IPS DF 6.9 (cell line): ENCODE measurements at places on chromosomes 2 and 18.

- no peak for DNase-seq
Observed at GRCh38 chr2:310994-311393, 23.1 kb upstream of the ALKAL2 start.

DNA sequence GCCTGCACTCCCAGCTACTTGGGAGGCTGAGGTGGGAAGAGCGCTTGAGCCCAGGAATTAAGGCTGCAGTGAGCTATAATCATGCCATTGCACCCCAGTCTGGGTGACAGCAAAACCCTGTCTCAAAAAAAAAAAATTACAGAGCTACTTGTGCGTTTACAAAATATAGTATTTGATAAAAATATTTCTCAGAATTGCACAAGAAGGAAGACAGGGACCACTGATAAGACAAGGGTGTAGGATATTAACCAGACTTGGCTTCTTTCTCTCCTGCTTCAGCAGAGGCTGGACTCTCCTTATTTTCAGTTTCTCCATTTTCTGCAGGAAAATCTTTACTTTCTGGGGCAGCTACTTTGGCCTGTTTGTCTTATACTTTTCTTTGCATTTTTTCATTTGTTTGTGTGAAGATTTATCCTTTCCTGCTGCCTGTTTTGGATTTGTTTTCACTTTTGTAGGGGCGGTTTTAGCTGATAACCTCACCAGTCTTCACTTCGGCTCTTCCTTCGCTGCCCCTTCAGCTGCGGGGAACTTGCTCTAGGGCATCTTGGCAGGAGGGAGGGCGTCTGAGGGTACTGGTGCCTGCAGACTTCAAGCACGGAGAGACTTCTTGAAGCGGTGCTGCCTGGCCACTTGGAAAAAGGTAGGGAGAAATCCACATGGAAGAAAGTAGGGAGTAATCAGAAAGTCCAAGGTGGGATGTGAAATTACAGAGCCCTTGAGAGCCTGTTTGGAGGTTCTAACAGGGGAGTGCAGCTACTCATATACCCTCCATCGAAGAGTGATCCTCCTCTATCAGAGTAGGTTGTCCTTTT is 14.9 kb upstream of the ZDBF2 start:
- no peak for DNase-seq

- DNase-seq: no peak
Observed at GRCh38 chr18:34592961-34593382, 117.1 kb upstream of the DTNA start.

GRCh38 chr2:225233234-225233633 is 166.3 kb upstream of the NYAP2 start:
- no peak for DNase-seq

- no peak for DNase-seq
Observed at GRCh38 chr2:9385841-9386240, 37.5 kb downstream of the ITGB1BP1 start.

- peak; percentile 71 for DNase-seq
Observed at GRCh38 chr2:170214309-170214948, 36.5 kb downstream of the MYO3B start.

DNA sequence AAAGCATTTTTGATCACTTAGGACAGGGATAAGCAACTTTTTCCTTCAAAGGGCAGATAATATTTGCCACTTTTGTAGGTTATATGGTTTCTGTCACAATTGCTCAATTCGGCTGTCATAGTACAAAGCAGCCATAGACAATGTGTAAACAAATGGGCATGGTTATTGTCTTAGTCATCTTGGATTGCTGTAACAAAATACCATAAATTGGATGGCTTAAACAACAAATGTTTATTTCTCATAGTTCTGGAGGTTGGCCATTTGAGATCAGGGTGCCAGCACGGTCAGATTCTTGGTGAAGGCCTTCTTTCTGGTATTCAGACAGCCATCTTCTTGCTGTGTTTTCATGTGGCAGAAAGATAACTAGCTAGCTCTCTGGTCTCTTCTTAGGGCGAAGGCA is 91.2 kb downstream of the TAF4B start:
- no peak for DNase-seq

- DNase-seq: no peak
Observed at GRCh38 chr18:46793565-46793964, 36.7 kb upstream of the ST8SIA5 start.

- no peak for DNase-seq
Observed at GRCh38 chr2:134238371-134238770, 15.5 kb upstream of the MGAT5 start.

GRCh38 chr18:11969904-11970835 is 11.1 kb upstream of the IMPA2 start:
- no peak for DNase-seq

DNA sequence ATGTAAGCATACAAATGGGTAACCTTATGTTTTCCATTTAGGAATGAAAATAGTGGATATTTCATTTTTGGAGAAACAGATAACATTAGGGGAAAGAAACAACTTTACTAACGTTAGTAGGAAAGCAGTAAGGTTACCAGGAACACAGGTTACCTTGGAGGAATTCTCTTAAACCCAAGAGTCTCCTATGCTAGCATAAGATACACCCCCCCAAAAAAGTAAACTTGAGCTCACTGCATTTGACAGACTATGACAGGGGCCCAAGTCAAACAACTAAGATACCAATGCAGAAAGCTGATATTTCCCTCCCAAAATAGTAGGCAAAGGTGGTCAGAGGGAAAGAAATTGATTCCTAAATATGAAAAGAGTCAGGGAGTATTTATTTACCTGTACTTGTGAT is 656.9 kb downstream of the DSC3 start:
- DNase-seq: no peak

- DNase-seq: no peak
Observed at GRCh38 chr18:44411976-44412375, 268.7 kb upstream of the SETBP1 start.

DNA sequence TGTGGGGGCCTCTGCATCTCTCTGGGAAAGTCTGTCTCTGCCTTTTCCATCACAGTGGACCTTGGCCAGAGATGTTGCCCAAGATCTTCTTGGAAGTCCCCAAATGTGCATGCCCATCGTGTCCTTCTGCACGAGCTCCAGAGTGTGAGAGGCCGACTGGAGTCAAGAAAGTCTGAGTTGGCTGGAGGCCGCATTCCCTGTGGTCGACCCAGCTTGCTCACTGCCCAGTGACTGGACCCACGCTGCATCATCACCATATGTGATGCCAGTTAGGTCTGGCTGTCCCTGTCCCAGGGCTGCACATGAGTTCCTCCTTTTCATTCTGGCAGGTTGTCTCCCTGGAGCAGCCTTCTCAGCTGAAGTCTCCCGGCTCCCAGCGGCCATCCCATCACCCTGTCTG is 93.8 kb downstream of the ARL4C start:
- no peak for DNase-seq

- DNase-seq: no peak
Observed at GRCh38 chr18:41618147-41618546, 336.9 kb upstream of the PIK3C3 start.

- no peak for DNase-seq
Observed at GRCh38 chr18:56458770-56459712, 179.4 kb downstream of the TXNL1 start.

DNA sequence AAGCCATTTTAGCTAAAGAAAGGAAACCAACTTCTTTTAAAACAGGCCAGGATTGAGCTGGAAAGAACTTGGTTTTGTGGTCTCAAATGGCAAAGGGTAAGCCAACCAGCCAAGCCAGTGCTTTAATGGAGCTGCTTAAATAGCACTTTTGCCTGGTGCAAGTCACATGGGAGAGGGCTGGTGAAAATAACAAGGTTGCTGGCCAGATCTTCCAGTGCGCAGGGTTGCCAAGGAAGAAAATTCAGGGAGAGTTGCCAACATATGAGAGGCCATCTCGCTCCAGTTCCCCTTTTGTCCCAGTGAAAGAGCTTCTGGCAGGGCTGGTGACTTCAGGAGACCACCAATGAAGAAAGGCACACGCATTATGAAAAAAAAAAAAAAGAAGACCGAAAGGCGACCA is 57.3 kb downstream of the IRS1 start:
- DNase-seq: no peak

DNA sequence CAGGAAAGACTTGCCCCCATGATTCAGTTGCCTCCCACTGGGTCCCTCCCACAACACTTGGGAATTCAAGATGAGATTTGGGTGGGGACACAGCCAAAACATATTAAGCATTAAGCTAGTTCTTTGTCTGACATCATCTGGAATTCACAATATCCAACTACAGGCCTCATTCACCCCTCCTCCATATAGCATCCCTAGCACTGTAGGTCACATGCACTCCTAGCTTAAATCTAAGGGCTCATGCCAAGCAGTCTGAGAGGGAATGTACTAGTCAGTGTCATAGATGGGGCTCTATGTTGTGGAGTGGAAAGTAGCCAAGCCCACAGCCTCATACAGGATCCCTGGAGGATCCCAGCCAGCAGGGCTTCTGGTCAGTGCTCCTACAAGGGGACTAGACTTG is 92.1 kb downstream of the IRS1 start:
- DNase-seq: no peak

DNA sequence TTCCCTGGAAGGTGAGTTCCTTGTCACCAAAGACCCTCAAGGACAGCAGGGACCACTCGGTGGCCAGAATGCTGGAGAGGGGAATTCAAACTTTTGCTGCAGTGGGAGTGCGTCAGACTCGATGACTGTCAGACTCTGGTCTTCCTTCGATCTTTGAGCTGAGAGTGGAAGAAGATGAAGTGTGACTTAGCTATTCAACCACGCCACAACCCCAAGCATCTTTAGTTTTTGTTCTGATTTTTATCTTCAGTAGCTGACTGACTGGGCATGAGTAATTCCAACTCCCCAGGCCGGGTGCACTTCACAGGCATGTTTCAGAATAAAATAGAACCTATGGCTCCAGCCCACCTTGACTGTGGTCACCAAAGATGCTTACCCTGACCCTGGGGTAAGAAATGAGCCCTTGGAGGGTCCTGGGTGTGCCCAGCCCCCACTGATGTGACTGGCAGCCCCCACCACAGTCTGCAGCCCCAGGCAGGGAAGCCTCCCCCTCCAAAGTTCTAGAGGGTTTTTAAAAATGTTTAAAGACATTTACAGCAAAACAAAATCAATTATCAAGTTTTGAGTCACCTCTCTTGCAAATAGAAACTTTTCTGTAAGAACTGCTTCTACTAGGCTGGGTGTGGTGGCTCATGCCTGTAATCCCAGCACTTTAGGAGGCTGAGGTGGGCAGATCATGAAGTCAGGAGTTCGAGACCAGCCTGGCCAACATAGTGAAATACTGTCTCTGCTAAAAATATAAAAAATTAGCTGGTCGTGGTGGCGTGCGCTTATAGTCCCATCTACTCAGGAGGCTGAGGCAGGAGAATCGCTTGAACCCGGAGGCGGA is 24.9 kb upstream of the YWHAQ start:
- DNase-seq: no peak

- DNase-seq: no peak
Observed at GRCh38 chr2:168730344-168730743, 72.1 kb upstream of the NOSTRIN start.

DNA sequence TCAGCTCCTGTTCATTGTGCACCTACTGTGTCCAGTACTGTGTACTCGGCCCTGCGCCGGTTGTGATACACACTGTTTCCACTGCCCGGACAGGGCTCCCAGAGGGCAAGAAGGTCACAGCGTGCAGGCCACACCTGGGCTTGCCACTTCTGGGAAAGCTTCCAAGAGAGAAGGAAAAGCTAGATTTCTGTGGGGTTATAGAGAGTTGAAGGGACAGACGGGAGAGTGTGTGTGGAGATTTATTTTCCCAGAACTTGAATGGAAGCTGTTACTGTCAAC is 3.8 kb upstream of the CNDP1 start:
- DNase-seq: no peak

DNA sequence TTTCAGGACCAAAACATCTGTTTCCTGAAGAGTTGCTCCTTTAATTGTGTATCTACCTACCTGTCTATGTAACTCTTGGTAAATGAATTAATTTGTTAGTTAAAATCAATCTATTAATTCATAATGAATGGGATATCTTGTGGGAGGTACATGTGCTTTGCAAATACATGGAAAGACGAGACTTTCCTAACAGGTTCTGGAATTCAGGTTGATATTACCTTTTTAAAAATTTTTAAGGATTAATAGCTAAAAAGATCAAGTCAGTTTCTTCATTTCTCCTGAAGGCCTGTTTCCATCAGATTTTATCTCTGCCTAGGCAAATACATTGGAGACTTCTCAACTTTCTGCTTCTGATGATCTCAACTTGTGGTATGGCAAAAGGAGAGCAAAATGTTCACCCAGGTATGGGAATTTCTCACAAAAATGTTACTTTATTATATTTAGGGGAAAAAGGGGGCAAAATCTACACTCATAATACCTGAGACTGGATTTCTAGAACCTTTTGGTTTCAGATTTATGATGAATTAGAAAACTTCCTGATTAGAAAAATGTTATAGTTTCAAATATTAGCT is 7.4 kb downstream of the TFPI start:
- DNase-seq: no peak

GRCh38 chr18:47331641-47332040 is 80.2 kb upstream of the SKOR2 start:
- DNase-seq: no peak

GRCh38 chr2:38077431-38077769 is 1.4 kb upstream of the CYP1B1 start:
- no peak for DNase-seq

DNA sequence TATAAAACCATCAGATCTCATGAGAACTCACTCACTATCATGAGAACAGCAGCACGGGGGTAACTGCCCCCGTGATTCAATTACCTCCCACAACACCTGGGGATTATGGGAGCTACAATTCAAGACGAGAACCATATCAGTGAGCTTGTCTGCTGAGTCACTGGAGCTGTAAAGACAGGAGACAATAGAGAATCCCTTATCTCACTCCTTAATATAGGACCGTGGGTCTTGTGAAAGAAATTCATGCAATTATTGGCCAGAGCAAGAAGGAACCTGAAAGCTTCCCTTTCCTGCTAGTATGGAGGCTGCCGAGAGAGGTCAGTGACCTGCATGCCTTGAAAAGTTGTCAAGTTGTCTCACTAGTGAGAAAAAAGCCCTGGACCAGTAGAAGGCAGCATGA is 9.5 kb upstream of the TNFAIP6 start:
- DNase-seq: no peak

- no peak for DNase-seq
Observed at GRCh38 chr18:47415881-47416280, 164.4 kb upstream of the SKOR2 start.

- DNase-seq: no peak
Observed at GRCh38 chr2:109062859-109063700, 65.9 kb upstream of the SH3RF3 start.

DNA sequence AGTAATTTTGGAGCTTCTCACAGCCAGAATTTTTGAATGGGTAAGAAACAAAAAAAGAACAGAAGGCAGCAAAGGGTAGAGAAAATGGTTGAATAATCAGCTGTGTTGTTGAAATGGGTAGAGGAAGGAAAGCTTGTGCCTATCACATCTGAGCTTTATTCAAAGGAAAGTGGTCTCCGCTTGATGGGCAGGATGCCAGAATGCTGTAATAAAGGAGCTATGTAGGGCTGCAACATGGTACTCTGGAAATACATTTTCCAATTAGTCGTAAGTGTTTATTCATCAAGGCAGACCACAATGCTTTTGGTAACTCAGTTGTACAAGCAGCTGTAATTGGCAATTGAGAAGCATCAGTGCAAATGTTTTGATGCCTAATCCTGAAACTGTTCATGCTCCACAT is 196.9 kb downstream of the ICOS start:
- DNase-seq: no peak
